H9 (cell line): ENCODE measurements at places on chromosomes 7 and 10.

DNA sequence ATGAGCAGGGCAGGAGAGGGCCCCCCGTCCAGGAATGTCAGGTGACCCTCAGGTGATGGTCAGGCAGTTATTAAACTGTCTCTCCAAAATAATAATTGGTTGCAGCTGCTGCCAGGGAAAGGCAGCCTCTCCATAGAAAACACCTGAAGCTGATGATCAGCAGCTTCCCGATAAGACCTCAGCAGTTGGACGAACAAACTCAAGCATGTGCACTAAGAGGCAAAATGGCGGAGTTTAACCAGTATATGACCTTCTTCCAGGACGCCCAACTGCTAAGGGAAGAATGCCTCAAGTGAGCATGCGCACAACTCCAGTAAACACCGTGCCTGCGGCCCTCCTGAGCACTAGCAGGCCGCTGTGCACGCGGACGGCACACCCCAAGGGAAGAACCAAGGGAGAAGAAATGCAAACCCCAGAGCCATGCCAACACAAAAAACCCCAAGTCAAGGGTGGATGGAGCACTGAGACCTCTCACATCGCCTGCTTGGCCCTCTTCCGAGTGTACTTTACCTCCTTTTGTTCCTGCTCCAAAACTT lies 38.9 kb upstream of the ADARB2 start:
- DNase-seq = no peak

DNA sequence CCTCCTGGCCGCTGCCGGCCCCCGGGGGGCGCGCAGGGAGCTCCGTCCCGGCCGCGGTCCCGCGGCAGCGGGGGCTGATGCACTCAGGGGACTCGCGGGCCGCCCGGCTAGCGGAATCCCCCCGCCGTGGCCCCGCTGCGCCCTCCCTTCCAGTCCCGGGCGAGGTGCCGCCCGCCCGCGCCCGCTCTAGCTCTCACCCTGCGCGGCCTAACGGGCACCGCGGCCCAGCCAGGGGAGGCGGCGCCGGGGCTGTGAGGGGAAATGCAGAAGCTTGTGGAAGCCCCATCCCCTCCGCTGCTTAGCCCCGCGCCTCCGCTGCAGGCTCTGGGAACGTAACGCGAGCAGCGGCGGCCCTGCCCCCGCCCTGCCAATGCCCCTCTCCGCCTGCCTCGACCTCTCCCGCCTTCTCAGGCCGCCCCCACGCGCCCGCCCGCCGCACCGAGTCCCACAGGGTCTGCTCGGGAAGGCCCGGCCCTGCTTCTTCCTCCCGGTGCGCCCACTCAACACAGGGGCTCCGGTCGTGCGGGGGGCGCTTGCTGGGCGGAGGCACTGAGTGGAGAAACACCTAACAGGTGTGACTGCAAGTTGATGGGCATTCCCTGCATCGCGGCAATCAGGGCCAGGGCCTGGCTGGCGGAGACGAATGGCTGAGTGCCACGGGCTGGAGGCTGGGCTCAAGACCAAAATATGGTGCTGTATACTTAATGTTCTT lies 384 bp upstream of the TMEM229A start:
- peak; percentile 61 for DNase-seq

- DNase-seq = no peak
Measured at GRCh38 chr7:136549756-136550155, 318.7 kb upstream of the CHRM2 start.

- peak; percentile 77 for DNase-seq
Measured at GRCh38 chr10:110168601-110169481, 38.6 kb upstream of the MXI1 start.

- no peak for DNase-seq
Measured at GRCh38 chr7:84697506-84697905, 489.4 kb downstream of the SEMA3D start.

DNA sequence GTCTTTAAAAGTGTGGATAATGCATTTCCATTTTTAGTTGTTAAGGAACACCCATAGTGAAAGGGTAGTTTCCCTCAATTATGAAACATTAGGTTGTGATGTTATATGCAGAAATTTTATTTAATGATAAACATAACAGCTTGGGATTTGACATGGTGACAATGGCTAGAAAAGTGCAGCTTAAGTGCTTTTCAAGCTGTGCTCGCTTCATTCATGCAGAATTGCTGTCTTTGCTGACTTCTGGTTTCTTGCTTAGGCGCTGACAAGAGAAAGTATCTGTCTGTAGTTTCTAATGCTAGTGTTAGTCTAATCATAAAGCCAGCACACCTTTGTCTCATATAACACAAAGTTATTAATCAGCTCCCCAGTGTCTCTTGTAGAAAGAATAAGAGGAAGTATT lies 170.0 kb downstream of the ARL5B start:
- no peak for DNase-seq

GRCh38 chr7:46672861-46673260 lies 751.8 kb upstream of the IGFBP3 start:
- no peak for DNase-seq

DNA sequence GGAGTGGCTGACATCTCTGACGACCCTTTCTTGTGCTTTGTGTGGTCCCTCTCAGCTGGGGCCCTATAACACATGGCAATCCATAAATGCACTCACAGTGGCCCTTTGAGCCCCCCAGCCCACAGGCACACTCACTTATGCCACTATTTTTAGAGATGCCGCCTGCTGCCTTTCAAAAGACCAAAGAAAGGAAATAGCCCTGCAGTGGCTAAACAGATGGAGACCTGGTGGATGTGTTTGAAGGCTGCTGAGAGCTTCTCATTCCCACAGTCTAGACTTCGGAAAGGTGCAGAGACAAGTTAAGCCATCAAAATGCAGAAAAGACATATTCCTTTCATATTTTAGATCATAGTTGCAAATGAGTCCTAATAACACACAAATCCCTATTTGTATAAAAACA lies 42.0 kb upstream of the PDZD8 start:
- DNase-seq = no peak

DNA sequence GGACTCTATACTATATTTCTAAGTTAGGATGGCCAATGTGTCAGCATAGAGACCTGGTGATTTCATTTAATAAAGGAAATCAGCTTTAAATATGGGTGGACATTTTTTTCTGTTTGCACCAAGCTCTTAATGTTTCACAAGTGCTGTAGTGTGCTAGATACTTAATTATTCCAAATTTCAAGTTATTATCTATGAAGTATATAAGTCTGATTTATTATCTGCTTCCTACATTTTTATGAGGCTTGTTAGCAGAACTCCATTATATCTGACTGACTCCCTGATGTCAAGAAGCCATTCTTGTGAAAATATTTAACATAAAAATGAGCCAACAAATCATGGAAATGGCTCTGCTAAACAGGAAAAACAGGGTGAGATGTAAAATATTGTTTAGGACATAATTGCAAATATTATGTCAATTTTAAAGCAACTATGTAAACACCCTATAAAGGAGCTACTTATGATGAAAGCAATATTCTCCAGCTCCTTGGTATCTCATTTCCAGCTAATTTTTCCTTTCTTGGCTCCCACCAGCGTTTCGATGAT lies 1415.2 kb downstream of the GATA3 start:
- DNase-seq = no peak

DNA sequence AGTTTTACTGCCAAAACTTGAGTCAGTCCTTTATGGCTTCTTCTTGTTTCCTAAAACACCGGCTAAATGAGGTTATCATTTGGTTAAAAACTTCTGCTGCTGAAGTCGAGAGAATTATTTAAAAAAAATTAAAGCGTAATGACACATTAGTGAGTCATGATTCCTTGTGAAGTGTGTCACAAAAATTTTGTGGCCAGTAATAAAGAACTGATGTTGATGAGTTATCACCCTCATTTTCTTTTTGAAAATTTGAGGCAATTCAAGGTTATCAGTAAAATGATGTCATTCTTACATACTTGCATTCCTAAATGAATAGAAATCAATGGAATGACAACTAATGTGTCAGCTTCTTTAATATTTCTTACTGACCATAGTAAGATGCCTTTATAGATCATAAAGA lies 427.4 kb downstream of the SORCS3 start:
- DNase-seq = no peak

- no peak for DNase-seq
Measured at GRCh38 chr10:107284187-107284586, 119.7 kb upstream of the SORCS1 start.

DNA sequence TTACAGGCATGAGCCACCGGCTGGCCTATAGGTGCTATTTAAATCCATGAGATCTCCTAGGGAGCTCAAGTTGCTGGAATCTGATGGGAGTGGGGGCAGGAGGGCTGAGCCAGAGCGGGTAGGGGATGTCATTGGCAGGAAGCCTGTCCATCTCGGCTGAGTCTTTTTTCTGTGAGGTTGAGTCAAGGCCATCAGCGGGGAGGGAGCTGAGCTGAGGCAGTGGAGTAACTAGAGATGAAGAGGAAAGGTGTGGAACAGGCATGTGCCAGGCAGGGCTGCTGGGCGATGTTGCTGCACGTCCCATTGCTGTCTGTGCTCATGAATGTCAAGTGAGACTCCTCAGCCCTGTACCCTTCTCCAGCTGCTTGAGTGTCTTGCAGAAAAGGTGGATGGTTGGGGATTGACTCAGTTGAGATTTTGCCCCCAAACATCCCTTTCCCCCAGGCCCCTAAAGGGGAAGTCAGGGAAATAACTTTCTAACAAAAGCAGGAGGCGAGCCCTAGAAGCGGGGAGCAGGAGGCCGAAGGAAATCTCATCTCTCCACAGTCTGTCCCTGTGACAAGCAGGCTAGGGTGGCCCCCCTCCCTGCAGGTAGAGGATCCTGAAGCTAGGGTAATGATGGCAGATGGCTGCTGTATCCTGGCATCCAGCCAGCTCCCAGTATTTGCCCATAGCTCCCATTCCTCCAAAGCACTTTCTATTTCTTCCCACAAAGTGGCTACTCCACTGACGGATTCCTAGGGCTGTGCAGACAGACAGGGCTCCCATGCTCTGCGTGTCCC lies 5.4 kb downstream of the ATP6V1F start:
- peak; percentile 65 for DNase-seq

GRCh38 chr10:1153805-1154351 lies 97.7 kb downstream of the WDR37 start:
- DNase-seq = peak; percentile 21

GRCh38 chr7:94067506-94067905 lies 63.4 kb upstream of the BET1 start:
- no peak for DNase-seq

- no peak for DNase-seq
Measured at GRCh38 chr7:92697414-92697813, 107.2 kb upstream of the FAM133B start.

DNA sequence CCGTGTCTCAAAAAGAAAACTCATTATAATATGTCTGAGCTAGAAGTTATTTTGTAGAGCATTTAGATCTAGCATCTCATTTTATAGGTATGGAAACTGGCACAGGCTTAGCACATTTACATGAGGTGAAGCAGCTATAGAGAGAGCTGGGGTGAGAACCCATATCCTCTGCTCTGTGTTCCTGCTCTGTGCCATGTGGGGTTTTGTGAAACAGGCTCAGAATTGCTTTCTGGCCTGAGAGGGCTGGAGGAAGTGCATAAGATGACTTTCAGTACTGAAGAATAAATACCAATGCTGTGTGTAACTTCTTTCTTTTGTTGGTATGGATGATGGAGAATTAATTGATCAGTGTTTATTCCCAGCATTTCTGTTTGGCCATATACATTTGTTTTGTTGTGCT lies 159.1 kb downstream of the LRRC4 start:
- DNase-seq = no peak
